GM12865 (cell line): ENCODE measurements at places on chromosomes 12 and 14.
A peak's percentile ranks its signal among the peaks of the same experiment; 100 is the strongest.

DNA sequence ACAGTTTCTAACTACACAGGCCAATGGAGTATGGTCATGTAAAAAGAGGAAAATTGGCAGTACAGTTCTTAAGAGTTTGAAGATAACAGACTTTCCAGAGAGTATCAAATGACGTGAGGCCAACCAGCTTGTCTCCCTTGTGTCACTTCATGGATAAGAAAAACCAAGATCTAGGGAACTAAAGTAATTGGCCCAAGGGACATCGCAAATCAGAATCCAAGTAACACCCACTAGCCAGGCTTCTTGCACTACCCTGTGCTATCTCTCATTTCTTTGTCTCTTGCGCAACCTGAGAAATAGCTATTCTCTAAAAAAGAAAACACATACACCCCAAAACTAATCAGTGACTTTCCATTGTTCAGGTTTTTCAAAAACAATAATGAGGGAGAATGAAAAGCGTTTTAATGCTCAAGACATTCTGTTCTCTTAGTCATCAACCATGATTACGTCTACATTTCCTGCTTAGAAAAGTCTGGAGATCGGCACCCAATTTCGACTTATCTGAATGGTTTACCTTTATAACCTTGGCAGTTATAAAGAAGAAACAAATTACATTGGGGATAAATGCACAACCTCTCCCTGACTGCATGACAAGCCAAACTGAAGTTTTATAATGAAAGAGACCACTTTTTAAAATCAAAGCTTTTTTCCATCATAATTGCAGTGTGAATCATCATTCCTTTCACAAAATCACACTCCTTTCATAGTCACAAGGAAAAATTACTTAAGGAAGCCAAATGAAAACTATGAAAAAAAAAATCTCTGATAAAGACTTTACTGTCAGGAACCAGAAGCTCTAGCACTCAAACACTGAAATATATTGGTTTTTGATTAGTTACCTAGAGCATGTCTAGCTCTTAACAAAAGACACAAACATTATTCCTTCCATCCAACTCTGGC, 42.1 kb downstream of the TMTC1 start:
- DNase-seq, result no peak

- no peak for DNase-seq
These were observed 15.9 kb downstream of the ANKRD13A start for GRCh38 chr12:110015132-110015531.

DNA sequence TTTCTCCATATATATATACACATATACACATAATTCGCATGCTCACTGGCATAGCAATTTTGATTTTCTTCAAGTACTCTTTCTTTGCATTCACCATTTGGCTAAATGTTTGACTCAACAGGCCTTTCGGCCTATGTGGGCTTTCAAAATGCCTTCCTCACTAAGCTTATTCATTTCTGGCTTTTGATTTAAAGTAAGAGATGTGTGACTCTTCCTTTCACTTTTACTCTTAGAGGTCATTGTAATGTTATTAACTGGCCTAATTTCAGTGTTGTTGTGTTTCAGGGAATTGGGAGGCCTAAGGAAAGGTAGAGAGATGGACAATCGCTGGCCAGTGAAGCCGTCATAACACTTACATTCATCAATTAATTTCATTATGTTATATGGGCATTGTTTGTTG, 14.5 kb upstream of the KLRD1 start:
- DNase-seq, result peak; percentile 64

GRCh38 chr12:10136637-10137205, 6.7 kb upstream of the CLEC7A start:
- no peak for DNase-seq

DNA sequence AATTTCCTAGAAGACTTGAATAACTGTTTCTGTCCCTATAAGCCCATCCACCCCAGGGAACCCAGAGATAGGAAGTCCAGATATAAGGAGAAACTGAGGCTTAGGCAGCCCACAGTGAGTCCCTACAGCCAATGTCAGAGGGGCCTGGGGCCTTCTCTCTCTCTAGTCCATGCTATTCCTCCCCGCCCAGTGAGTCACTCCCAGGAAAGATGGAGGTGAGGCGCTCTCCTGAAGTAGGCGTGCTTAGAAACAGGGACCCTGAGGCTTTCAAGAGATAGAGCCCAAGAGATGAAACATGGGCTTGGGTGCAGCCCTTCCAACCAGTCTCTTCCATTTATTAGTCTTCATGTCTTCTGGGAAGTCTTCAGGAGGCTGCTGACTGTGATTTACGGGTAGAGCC, 2.3 kb upstream of the SMUG1 start:
- DNase-seq, result no peak

GRCh38 chr12:38906482-38907200, 1.2 kb upstream of the CPNE8 start:
- DNase-seq, result peak; percentile 88

GRCh38 chr14:92930737-92931602, 8.0 kb downstream of the CHGA start:
- DNase-seq, result no peak

- DNase-seq, result no peak
These were observed 445.6 kb downstream of the GLT1D1 start for GRCh38 chr12:129298921-129299320.

- peak; percentile 40 for DNase-seq
These were observed 20.9 kb upstream of the ANO2 start for GRCh38 chr12:5965950-5966383.

GRCh38 chr14:89165189-89166181, 251.5 kb downstream of the FOXN3 start:
- peak; percentile 78 for DNase-seq

DNA sequence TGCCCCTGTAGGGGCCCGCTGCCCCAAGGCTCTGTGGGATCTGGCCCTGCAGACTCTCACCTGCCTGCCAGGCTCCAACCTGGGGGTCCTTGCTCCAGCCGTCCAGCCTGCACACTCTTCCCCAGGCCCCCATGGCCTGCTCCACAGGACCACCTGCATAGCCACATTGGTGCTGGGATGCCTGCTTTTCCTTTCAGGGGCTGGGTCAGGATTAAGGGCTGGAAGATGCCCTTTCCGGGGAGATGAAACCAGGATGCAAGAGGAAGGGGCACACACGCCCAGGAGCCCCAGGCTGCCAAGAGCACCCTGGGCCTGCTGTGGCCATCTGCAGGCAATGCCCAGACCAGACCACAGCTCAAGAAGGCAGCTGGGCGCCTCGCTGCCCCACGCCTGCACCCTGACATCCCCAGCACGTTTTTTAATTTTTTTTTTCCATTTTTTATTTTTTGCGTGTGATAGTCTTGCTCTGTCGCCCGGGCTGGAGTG, 15.0 kb downstream of the BAG5 start:
- no peak for DNase-seq

GRCh38 chr12:88391556-88391955, 188.7 kb downstream of the KITLG start:
- DNase-seq, result peak; percentile 50

- no peak for DNase-seq
These were observed 46.1 kb downstream of the MSRB3 start for GRCh38 chr12:65324551-65324950.

GRCh38 chr12:110344657-110345056, 58.9 kb downstream of the ANAPC7 start:
- DNase-seq, result no peak

DNA sequence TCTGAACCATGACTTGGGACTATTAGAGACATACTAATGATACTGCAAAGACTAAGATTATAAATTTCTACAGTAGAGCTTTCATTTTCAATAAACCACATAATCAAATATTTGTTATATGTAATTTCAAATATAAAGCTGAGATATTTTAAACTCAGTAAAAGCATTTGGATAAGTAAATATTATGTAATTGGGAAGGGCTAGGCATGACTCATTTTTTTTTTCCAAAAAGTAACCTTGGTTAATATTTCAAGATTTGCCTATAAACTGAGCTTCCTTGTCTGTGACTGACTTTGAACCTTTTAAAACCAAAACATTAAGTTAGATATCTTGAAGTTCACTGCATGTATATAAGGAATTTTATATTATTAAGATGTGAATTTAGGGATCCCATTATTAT, 332.5 kb downstream of the CEP128 start:
- no peak for DNase-seq

DNA sequence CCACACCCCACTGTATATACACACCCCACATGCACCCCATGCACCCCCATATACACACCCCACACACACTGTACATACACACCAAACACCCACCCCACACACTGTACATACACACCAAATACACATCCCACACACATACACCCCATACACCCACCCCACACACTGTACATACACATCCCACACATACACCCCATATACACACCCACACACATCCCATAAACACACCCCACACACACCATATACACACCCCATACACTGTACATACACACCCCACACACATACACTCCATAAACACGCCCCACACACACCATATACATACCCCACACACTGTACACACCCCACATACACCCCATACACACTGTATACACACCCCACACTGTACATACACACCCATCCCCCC, 82.3 kb downstream of the NOC4L start:
- DNase-seq, result no peak

DNA sequence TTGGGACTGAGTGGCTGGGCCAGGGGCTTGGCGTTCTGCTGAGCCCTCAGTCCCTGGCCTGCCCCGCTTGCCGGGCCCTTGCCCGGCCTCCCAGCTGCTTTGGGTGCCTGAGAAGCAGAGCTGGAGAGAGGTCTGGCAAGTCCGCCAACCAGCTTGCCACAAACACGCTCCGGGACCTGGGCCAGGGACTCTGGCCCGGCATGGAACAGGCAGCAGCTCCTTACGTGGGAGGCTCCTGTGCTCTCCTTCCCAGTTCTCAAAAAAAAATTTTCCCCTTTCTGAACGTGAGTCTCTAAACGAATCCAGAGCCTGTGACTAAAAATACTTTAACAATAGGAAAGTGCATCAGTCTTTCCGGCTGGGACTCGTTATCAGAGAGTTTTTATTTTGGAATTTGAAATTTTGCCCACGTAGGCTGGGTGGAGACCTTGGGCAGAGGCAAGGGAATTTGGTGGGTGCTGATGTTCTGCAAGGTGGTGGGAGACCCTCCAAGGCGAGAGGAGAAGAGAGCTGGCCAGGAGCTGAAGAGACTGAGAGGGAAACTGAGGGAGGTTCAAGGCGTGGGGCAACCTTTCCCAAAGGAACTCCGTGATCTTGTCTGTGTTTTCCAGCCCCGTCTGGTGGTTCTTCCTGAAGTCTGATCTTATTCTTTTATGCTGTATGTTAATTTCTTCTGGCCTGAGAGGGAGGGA, 6.8 kb upstream of the NR4A1 start:
- DNase-seq, result no peak

GRCh38 chr12:77723308-77723707, 107.4 kb upstream of the NAV3 start:
- DNase-seq, result no peak

DNA sequence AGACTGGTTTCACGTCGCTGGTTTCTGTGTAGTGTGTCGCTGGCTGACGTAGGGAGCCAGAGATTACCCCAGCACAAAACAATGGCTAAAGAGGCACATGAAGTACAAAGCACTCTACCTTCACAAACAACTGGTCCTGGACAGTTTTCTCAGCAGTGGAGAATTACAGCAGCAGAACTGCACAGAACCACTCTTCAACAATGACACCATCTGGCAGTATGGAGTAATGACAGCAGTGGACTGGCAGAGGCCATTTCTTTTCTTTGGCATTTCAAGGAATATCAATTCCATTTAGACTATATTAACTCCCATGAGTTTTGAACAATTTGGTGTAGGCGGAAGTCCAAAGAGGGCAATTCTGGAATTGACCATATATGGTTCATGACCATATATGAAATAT, 1074.1 kb downstream of the AACS start:
- no peak for DNase-seq

DNA sequence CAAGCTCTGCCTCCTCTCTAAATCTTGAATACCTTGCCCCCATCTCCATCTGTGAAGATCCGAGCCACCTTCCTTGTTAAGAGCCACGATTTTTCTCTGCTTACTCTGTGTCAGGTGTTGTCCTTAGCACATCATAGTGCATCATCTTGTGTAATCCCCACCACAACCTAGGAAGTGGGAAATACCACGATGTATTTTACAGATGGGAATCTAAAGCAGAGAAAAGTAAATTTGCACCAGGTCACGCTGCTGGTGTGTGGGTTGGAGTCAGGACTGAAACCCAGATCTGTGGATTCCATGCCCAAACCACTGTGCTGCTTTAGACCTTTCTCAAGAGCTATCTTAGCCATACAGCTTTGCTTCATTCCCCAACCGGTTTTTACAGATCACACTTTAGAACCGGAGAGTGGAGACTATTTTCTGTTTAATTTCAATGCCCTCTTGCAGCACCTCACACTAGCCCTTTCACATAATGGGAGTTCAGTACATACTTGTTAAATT, 94.6 kb downstream of the PPM1A start:
- DNase-seq, result no peak

- no peak for DNase-seq
These were observed 191.4 kb downstream of the SNAPC1 start for GRCh38 chr14:61953602-61954001.
